IMR-90 (cell line): ENCODE measurements at places on chromosomes 6 and 20.

DNA sequence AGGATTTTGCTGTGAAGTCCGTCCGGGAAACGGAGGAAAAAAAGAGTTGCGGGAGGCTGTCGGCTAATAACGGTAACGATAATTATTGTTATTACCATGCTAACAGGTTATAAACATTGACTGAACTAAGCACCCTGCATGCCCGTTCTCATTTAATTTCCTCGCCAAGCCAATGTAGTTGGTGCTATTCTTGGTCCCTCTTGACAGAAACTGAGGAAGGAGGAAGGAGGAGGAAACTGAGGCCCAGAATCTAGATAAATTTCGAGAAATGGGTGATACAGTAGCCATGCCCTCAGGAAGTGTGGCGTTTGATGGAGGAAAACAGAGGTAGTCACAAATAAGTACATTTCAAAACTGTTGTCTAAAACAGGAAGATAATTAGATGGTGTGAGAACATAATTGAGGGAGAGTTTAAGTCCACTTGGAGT is 474 bp downstream of the TPX2 start:
- no peak for DNase-seq

DNA sequence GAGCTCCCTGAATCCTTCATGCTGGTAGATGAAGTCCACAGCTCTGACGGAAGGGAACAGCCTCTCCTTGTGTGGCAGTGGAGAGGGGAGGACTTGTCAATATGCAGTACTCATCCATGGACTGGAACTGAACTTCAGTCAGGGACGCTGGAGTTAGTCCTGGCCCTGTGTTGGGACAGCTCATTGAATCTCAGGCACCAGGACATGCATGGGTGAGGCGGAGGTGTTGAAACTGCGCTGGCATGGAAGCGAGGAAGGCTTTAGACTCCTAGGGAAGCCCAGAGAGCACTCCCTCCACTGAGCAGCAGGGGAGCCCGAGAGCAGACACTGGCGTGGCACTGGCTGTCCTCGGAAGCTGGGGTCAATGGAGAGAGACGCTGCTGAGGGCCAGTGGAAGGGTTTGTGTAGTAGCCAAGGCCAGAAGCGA is 161.3 kb upstream of the GGTLC1 start:
- DNase-seq, result no peak

- no peak for DNase-seq
These were observed 39.6 kb downstream of the NDUFAF5 start for GRCh38 chr20:13824459-13824858.

DNA sequence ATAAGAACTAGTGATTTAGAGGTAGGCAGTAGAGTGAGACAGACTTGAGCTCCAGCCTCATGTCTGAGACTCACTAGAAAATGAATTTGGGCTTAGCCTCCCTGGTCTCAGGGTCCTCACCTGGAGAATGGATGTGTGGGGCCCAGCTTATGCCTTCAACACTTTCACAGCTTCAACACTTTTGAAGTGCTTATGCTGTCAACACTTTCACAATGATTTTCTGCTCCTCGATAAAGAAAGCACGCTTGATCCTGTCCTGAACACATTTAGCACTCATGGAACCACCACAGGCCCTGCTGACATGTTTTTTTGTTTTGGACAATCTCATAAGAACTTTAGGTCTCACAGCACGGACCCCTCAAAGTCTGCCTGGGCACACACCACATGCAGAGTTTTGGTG is 229.3 kb downstream of the PACRG start:
- DNase-seq, result no peak

- no peak for DNase-seq
These were observed 17.3 kb downstream of the VSTM2L start for GRCh38 chr20:37920270-37920669.

DNA sequence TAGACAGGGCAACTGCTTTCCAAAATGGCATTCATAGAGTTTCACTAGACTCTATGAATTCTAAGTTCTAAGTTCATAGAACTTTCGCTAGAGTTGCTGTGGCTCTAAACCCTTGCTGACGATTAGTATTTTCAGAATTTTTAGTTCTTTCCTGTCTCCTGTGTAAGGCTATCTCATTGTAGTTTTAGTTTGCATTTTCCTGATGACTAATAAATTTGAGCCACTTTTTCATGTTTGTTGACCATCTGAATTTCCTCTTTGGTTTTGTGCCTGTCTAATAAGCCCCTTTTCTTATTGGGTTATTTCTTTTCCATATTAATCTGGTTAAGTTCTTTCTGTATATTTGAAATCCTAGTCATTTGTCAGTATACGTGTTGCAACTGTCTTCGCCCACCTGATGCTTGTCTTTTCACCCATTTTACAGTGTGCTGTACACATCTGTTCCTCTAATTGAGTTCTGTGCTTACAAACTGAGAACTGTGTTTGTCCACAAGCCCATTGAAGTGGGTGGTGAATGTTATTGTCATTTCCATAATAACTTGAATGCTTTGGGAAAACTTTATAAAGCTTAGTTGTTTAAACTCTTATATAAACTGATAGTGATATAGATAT is 177.7 kb upstream of the CDYL start:
- peak; percentile 25 for DNase-seq

DNA sequence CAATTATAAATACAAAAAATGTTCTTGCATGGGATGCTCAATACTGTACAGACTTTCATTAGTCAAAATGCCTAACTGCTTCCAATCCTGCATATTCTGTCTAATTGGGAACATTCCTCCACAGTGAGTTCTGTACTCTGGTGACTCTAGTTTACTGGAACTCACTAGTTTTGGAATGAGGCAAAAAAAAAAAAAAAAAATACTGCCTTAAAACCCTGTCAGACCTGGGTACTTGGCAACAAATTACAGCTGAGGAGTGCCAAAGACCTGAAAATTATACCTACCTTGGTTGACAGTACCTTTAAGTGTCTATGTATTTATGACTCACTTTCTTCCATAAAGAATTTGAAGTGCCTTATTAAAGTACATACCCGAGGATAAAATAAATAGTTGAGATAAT is 276.7 kb downstream of the FARS2 start:
- DNase-seq, result peak; percentile 31

DNA sequence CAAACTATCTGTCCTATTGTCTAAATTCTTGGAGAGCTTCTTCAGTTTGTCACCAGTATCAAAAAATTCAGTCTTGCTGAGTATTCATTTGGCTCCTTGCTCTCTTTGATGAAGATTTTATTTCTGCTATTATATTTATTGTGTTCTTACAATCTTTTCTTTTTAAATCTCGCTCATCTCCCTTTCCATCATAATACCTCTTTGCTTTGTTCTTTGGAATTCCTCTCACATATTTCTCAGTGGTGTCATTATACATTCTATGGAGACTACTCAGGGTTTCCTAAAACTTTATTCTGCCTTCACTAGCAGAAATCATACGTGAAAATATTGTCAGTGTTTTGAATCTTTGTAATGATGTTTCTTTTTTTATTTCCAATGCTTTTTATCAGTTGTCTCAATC is 445.2 kb upstream of the ID4 start:
- DNase-seq, result no peak

DNA sequence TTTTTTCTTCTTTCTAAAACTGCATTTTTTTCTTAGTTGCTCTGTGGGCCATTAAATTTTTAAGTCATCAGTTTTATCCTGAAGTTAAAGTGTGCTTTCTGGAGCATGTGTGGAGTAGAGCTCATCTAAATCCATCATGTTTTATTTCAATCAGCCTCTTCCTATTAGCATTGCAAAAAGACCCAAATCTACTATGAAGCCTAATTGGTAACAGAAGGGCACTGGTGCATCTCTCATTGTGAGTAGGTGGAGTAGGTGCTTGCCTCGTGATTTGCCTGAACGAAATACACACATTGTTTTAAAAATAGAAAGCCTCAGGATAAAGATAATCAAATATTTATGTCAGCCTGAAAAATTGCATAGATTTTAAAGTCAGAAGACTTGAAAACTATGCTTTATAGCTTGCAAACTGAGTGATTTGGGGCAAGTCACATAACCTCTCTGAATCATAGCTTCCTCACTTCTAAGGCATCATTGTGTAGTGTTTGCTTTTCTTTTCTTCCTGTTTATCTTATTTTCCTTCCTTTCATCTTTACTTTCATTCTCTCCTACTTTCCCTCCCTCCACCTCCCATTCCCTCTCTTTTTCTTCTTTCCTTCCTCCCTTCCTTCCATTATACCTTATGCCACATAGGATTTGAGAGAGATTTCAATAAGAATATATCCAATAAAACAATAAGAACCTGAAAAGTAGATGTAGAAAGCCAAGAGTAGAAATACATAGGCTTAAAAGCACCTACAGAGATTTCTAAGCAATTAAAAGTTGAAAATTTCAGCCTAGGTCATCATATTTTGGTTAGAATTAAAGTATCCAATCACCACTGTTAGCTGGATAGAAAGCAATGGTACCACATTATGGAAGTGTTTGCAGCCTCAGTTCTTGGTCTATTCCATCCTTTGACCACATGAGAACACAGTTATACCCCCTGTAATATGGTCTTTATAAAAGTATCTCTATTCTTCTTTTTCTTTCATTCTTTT is 49.6 kb upstream of the RNF146 start:
- no peak for DNase-seq

DNA sequence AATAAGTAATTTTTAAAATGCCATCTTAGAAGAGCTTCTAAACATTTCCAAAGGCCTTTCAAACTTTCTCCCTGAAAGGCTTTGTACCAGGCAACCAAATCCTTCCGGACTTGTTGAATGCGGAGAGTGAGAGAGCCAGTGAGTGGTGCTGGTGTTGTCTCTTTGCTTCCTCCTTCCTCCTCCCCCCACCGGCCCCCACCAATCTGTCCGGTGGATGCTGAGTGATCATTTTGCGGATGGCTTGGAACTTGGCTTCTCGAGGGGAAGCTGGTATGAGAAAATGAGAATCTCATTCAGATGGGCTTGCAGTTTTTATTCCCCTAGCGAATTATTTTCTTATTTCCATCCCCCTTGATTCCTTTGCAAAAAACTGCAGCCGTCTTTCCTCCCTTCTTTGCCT is 97.3 kb downstream of the ANKRD60 start:
- DNase-seq, result no peak

GRCh38 chr20:59028812-59029211 is 3.3 kb downstream of the ATP5F1E start:
- DNase-seq, result peak; percentile 25

GRCh38 chr20:48794816-48795457 is 32.9 kb downstream of the PREX1 start:
- DNase-seq, result no peak

DNA sequence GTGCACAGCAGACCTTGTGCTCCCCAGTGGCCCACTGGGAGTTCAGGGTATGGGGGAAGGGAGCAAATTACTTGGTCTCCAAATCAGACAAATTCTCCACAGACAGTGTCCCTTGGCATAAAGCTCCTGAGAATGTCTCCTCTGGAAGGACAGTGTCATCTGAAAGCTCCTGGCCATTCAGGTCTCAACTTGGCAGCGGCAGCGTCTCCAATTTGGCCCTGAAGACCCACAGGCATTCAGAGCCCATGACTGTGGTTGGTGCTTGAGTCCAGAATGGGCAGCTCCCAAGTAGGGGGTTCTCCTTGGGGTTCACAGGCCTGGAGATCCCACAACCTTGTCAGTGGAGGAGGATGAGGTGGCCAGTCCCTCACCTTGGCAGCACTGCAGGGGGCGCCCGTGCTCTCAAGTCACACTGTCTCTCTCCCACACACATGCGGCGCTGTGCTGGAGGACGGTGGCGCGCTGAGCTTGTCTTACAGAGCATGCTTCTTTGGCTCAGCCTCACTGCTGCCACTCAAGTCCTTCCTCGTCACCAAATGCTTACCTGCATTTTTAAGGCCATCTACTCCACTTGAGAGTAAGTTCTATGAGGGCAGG is 20.7 kb downstream of the DYNLRB1 start:
- no peak for DNase-seq
